Stimulated activated CD8-positive, alpha-beta memory T cell treated with anti-CD3 and anti-CD28 coated beads, Interleukin-4, amount 100 ng/mL, for 24 hours (primary cell): ENCODE measurements at places on chromosomes 2 and 18.

- no peak for DNase-seq
These were observed 105.5 kb downstream of the THADA start for GRCh38 chr2:43490252-43490786.

DNA sequence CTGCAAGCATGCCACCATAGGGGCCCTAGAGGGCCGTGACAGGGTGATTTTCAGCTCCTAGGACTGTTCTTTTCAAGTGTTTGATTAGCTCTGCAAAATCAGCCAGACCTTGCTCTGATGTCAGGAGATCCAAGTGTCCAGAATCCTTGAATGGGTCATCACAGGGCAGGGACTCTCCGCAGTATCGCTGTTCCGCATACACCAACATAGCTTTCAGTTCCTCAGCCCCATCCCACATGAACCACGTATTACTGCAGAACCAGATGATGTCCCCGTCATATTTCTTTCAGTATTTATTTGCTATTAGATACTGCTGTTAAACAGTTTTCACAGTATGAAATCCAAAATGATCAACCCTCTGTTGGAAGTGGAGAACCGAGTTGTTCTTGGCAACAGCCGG is 46.6 kb upstream of the RFX8 start:
- no peak for DNase-seq

- DNase-seq: no peak
These were observed 21.9 kb downstream of the RPRD1A start for GRCh38 chr18:36045241-36045991.

- DNase-seq: no peak
These were observed 7.3 kb downstream of the CLHC1 start for GRCh38 chr2:55224761-55225261.

DNA sequence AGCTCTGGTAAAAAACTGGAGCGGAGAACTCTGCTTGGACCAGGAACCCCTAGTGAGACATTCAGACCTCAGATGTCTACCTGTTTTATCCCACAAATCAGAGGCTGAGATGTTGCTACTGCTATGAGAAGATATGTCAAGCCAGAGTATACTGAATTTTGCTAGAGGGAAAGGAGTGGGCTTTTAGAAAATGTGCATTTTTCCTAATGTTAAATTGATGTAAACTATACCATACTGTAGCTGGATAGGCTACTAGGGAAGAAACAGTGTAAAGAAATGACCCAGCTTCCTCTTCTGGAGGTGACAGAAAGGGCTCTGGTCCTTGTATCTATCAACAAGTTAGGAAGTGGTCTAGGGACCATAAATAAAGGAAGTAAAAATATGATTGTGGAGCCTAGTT is 65.0 kb downstream of the SLC39A10 start:
- no peak for DNase-seq

DNA sequence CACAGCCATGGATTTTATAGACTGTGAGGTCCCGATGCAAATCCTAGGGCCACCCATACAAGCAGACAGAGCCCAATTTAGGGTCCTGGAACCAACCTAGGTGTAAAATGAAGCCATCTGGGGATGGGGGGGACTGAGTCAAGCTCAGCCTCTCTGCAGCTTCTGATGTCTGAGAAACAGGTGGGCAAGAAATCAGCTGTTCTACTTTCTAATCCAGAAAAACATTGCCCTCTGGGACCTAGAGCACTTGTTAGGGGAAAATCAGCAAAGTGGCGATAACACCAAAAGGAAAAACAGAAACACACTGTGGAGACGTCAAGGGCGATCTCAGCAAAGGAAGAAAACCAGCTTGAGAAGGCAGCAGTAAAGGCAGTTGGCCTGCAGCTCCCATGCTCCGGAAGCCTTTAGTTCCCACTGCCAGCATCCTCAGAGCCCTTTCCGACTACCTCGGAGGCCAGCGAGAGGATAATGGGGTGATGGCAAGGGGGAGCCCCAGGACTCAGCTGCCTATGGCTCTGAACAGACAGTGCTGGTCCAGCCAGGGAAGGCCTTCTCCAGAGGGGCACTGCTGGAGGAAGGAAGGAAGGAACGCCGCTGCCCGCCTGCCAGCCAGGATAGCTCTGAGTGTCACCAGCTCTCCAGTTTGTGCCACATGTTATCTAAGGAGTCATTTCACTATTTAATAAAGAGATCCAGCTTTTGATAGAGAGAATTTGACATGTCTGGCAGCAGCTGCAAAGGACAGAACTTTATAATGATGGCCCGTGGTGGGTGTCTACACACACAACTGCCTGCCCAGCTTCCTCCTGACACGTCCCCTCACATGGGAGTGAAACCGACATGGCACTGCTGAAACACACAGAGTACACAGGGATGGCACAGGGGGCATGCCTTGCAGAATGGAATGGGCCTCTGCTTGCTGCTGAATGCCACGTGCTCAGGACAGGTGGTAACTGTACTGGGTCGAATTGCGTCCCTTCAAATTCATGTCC is 37.7 kb downstream of the HS1BP3 start:
- DNase-seq: no peak

- no peak for DNase-seq
These were observed 188.7 kb upstream of the GLI2 start for GRCh38 chr2:120546865-120547390.

- DNase-seq: no peak
These were observed 191.3 kb upstream of the KCNJ3 start for GRCh38 chr2:154507186-154507585.

DNA sequence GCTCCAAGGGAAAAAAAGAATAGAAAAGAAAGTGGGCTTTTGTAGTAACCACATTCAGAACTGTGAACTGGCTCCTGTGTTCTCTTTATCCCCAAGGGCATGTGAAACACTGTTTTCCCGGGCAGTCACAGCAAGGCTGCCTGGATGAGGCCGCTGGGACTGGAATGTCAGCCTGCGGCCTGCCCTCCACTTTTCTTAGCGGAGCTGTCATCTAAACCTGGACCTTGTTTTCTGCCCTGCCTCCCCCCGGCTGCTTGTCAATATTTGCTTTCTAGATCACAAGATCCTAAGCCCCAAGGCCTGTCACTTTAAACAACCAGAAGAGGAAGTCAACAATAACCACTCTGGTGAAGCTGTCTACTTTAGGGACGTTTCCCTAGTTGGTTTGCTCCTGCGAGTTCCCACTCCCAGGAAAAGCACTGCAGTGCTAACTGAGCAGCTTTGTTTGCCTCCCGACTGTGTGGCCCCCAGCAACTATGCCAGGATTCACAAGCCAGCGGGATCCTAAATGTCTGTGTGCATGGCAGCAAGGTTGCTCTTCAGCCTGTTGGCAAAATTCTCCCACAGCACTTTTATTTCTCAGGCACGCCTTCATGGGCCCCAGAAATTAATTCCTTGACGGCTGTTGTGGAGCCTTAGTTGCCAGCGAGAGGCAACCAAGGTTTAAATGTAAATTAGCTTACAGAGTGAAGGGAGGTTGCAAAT is 30.6 kb downstream of the SOWAHC start:
- DNase-seq: no peak

DNA sequence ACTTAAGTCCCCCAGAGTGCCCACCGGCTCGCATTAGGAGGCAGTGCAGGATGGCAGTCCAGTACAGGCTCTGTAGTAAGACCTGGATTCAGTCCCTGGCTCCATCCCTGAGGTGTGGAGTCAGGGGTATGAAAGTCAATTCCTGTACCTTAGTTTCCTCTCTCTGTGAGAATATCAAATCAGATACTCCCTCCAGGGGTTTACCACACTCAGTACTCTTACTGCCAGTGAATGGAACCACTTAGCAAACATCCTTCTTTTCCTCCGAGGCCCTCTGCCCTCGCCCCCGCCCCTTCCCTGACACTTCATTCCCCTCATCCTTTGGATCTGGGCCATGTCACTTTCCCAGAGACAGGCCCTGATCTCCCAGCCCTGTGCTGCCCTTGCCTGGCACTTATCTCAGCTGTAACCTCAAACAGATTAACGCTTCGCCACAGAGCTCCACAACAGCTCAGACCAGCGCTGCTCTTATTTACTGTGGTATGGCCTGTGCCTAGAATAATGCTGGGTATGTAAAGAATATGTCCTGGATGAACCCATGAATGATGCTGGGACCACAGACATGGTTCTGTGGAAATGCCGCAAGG is 159.0 kb upstream of the TMEM200C start:
- no peak for DNase-seq

GRCh38 chr2:187576906-187577305 is 22.7 kb upstream of the TFPI start:
- no peak for DNase-seq

- DNase-seq: no peak
These were observed 51.9 kb downstream of the ESCO1 start for GRCh38 chr18:21548647-21549046.

GRCh38 chr2:218233543-218233942 is 16.6 kb downstream of the ARPC2 start:
- DNase-seq: no peak

DNA sequence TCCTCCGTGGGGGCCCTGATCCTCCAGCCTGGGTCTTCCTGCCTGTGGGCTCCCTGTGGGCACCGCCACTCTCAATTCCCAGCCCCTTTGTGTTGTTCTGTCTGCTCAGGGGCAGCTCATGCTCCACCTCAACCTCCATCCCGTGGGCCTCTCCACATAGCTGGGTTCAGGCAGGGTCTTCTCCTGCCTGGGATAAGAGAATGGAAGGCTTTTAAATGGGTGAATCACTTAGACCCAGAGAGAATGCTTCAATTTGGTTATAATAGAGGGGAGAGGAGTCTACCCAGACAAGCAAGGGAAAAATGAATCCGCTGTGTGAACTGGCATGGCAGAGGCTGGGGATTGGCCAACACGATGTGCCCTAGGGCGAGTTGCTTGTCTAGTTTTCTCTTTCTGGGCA is 138.4 kb upstream of the MYCN start:
- DNase-seq: no peak

DNA sequence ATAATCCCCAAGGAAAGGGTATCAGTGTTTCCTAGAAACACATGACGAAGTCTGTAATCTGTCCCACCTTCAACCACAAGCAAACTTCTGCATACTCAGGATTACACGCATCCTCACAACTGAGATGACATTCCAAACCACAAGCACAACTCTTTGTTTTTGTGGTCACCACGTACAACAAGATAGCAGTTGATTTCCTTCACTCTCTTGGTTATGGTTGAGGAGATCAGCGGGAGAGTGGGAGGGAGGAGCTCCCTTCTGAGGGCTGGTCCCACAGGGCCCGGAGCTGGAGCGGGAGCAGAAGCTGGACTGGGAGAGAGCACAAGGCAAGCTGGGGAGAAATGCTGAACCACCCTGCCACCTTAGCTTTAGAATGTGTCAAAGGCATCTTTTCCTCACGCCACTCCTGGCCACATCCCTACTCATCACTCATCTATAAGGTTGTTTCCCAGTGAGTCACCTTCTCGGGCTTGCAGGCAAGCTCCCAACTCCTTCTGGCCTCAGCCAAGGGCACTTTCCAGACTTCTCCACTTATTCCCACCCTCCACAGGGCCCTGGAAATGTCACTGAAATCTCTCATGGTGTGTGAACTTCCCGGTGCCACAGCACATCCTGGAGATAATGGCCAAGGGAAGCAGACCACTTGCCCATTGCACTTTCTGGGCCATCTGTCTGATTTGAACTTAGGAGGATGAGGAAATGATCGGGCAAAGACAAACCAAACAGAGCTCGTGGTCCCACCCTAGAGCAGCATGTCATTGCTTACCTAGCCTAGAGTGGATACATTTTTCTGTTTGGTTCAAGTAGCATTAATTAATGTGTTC is 98.9 kb upstream of the LGALSL start:
- no peak for DNase-seq

DNA sequence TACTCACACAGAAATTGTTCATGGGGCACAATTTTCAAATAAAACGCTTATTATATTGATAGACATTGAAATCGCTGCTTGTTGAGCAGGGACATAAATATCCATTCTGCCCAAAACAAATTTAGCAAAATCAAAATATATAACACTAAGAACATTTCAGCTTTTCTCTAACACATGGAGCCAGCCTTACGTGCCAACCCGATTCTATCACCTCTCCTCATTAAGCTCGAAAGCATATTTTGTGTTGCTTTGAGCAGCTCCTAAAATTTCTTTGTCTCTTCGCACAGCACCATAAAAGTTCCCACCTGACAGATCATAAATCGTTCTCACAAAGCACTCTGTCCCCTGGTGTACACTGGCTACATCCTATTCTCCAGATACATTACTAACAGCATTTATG is 1034.4 kb upstream of the KLHL29 start:
- DNase-seq: no peak

GRCh38 chr18:57887543-57888383 is 84.6 kb upstream of the ATP8B1 start:
- DNase-seq: no peak

DNA sequence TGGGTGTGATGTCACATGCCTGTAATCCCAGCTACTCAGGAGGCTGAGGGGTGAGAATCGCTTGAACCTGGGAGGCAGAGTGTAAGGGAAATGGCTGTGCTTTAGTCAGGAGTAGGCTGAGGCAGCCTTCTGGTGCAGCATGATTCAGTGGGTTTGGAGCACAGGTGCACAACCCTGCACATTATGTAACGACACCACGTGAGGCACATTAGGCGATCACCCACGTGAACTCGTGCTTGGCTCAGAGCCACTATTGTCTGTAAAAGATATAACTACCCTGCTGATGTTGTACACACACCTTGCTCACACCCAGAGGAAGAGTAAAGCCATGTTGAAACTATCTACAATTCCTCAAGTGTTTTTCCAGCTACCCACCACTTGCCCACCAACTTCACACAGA is 54.8 kb upstream of the ZC3H15 start:
- DNase-seq: no peak

DNA sequence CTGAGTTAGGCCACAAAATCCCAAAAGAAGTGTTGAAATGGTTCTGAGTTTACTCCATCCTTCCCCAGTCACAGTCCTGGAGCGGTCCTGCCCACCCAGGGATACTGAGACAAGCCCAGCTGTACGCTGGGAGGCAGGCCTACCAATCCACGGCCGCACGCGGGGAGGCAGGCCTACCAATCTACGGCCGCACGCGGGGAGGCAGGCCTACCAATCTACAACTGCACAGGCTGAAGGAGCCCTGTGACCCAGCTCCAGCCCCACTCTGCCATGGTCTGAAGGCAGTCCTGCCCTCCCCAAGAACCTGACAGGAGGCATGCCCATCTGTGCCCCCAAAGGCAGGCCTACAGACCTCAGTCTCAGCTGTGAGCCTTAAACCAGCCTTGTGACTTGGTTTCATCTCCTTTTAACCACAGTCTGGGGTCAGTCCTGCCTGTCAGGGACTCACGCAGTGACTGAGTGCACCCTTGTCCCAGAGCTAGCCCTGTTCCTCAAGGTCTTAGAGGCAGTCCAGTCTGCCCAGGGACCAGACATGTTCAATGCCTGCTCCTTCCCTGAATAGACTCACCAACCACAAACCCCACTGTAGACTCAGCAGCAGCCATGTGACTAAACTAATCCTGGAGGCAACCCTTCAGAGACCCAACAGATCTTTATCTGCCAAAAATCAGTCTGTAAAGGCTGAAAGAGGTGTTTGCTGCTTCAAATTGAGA is 36.8 kb downstream of the GPC1 start:
- DNase-seq: no peak

GRCh38 chr2:20573620-20574422 is 77.1 kb downstream of the HS1BP3 start:
- DNase-seq: no peak
